ENCODE measurements at places on chromosomes 7 and 10.

DNA sequence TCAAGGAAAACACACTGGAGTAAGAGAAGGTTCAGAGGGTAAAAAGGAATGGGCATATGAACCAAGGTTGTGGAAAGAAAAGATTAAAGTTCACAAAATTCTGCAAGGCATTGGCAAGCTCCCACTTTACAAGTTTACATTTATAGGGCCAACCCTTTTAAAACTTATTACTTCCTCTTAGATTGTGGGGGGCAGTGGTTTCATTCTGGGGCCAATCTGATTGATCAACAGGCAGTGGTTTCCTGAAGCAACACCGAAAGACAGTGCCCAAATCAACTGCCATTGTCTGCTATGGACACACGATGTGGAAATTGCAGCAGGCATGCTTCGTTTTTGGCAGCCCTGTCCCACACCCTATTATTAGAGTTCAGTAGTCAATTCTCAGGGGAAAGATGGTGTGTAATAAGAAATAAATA lies 154.0 kb downstream of the SGMS1 start:
- no peak for DNase-seq

DNA sequence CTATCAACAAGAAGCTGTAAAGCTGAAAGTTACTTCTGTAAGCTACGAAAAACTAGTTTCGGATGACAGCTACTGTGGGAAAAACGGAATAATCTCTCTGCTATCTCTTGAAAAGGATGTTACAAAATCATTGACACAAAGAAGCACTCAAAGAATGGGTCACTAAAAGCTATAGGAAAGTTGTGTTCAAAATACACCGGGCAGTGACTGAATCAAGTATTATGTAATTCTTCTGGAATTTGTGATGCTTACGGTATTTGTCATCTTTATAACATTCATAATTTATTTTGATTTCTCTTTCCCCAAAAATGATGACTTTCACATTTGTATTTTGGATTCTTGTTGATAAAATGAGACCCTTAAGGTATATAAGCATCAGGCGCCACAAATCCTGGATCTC lies 112.1 kb upstream of the KLF6 start:
- DNase-seq, result no peak

DNA sequence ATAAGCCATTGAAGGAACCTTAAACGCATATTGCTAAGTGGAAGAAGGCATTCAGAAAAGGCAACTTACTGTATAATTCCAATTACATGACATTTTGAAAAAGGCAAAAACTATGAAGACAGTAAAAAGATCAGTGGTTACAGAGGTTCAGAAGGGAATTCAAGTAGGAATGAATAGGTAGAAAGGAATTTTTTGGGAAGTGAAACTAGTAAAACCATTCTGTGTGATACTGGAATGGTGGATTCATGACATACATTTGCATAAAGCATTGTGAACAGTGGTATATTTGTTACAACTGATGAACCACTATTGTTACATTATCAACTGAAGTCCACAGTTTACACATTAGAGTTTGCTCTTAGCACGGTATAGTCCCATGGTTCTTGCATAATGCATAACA lies 114.2 kb upstream of the GPR22 start:
- DNase-seq, result no peak

- DNase-seq, result no peak
Observed at GRCh38 chr10:91576096-91576545, 56.8 kb downstream of the PPP1R3C start.

DNA sequence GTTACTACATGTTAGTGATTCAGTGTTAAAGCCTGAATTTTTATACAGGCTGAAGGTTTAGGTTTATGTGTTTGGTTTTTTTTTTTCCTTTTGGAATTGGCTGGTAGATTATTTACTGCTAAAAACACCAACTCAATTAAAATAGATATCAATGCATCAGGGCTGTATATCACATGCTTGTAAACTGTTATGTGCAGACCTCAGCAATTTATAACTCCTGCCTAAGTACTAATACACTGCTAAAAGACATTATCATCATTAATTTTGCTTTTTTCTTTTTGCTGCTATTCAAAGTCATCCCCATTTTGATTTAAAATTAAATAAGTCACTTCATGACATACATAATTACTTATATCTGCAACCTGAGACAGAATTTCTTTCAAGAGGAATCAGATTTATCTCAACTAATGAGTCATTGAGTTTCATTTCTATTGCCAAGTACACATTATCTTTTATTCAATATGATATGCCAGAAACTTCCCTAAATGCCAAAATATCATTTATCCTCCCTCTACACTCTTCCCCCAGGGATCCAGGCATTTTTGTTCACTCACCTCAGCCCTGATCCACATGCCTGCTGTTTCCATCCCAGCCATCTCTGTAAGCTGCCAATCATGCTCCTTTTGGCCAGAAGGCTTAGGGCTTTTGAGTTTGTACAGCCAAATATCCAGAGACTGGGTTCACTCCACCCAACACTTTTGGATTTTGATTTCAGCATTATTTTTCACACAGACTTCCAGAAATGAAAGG lies 98.5 kb downstream of the POLR1F start:
- no peak for DNase-seq

GRCh38 chr7:147013825-147014224 lies 897.2 kb downstream of the CNTNAP2 start:
- DNase-seq, result no peak

DNA sequence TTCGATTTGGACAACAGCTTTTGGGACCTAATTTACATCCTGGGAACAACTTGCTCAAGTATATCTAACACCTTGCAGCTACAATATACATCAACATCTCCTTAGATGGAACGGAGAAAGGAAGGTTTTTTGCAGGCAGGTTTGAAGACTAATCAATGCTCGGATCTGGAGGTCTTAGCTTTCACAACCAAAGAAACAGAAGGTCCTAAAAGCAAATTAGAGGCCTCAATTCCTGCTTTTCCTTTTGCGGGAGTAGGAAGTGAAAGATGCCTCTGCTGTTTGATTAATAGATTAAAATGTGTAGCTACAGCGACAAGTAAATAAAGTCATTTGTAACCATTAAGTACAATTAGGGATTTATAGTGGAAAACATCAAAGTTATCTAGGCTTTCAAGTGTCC lies 3.7 kb upstream of the SP8 start:
- DNase-seq, result no peak

GRCh38 chr10:48751730-48752129 lies 67.1 kb downstream of the WDFY4 start:
- DNase-seq, result no peak

Data from T-helper 9 cell (primary cell).